RCC 7860 (cell line): ENCODE measurements at places on chromosomes 5 and 9.

DNA sequence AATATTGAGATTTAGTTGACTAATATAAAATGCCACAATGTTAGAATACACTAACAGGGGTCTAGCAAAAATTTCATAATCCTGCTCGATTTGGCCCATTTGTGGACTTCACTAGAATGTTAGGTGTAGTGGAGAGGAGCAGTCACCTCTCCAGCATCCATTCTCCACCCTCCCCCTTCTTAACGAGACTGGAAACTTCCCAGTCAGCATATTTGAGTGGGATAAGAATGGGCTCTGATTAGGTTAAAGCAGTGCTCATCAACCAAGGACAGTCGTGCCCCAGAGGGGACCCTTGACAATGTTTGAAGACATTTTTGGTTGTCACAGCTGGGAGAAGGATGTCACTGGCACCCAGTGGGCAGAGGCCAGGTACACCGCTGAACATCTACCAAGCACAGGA, 46.7 kb downstream of the FANCC start:
- no peak for DNase-seq

DNA sequence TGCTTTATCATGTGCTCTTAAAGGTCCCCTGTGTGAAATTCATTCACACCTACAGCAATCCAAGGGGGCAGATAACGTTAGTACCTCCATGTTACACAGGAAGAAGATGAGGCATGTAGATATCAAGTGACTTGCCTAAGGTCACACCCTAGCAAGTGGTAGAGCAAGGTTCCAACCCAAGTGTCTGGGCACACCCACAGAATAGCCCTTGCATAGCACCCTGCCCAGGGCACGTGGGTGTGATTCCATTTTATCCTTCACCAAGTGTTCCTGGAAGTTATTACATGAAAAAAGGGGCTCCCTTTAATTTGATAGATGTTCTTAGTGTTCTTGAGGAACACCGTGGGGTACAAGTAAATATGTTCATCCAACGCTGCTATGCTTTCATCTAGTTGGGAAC, 4.9 kb downstream of the TMEM171 start:
- DNase-seq: no peak

DNA sequence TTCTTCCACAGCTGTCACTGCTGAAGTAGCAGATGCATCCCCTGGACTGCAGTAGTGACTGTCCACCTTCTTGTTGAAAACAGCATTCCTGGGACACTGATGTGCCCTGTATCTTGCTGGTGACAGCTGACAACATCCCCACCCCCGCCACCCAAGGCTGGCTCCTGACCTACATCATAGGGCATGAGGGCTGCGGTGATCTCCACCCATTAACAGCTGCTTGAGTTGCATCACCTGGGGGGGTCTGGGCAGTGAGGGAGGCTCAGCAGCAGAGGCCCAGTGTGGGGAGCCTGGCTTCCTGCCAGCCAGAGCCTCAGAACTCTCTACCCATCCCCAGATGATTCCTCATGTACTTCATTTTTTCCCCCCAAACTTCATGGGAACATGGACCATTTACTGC, 4.1 kb downstream of the PRUNE2 start:
- DNase-seq: no peak

DNA sequence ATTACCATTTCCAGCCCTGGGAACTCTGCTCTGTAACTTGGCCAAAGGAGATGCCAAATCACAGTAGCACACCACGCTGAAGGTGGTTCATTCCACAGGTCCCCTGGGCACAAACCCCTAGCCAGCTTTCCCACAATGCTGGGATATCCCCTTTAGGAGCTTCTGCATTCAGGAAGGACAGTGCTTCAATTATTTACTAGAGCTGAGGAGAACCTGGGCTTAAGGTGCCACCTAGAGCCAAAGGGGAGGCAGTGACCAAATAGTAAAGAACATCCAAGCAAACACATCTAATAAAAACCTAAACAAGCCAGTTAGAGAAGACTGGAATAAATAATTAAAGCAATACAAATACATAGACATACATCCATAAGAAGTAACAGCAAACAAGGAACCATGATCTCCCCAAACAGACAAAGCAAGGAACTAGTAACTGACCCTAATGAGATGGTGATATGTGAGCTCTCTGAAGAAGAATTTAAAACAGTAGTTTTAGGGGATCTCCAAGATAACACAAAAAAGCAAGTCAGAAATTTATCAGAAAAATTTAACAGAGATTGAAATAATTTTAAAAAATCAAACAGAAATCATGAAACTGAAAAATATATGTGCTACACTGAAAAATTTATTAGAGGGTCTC, 14.6 kb downstream of the KIF4B start:
- no peak for DNase-seq

DNA sequence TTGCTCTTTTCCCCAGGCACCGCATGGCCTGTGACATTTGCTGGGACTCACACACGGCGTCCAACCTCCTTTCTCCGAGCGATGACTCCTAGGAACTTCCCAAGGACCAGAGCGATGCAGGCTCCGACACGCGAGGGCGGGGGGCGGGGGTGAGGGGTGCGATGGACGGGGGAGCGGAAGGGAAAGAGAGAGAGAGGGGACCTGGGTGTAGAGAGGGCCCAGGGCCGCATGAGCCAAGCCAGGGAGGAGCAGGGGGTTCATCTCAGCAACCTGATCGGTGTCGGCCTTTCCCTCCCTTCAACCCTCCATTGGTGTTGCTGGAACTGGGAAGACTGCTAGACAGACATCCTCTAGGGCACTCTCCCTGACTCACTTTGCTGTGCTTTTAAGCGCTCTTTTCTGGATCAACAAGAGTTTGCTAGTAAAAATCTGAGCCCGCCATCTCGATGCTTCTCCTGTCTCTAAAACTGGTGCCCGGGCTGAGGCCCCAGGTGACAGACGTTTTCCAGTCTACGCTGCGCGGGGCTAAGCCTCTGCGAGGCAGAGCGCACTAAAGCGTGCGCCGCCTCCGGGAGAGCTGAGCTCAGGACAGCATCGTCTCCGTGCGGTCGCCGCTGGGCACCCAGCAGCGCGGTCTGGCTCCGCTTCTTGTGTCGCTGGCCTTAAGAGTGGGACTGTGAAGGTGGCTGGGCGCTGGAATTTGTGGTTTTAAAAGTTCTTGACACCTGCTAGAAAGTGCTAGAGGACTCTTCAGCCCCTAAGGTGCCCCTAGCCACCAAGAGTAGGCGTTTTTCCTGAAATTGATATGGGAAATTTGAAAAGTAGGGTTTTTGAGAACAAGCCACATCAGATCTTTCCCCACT, 1.0 kb upstream of the TSLP start:
- no peak for DNase-seq

DNA sequence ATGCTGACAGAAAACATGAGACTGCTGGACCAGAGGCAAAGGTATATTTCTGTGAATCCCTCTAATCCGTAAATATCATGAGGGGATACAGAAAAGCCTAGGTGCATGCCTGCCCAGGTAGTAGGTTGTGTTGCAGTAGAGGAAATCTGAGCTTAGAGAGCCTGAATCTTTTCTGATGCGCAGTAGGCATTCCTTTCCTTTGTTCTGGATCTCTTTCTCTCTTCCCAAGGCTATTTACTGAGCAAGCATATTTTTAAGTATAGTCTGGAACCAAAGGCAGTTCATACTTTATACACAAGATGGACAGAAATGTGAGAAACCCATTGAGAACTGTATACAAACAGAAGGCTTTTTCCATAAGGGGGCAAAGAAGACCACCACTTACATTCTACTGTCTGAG, 359.3 kb downstream of the TMEM161B start:
- DNase-seq: no peak

DNA sequence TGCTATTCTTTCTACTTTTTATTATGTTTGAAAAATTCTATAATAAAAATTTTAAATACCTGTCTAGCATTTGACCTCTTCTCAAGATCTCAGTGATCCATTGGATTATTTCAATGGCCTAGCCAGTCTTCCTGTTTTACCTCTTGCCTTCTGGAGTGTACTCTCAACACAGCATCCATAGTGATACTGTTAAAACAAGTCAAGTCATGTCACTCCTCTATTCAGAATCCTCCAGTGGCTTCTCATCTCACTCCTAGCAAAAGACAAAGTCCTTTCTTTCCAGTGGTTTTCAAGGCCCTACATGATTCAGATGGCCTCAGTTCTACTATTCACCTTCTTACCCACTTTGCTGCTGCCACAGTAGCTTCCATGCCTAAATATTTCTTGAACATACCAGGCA, 1.8 kb downstream of the MARVELD2 start:
- DNase-seq: no peak

DNA sequence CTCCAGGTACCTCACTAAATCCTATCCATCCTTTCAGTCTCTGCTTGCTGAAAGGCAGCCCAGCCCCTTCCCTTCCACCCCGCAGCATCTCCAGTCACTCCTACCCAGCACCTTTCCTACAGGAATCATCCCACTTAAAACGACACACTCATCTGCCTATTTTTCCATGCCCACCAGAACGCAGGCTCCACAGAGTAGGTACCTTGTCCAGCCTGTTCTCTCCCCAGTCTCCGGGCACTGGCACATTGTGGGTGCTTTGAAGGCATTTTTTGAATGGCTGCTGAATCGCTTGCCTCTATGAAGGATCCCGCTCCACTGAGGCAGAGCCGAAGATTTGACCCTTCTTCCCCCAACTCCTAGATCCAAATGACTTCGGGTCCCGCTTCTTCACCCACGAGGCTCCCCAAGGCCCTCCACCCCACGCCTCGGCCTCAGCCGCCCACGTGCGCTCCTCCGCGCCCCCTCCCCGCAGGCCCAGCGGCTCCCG, 15.6 kb downstream of the LHX6 start:
- DNase-seq: no peak

DNA sequence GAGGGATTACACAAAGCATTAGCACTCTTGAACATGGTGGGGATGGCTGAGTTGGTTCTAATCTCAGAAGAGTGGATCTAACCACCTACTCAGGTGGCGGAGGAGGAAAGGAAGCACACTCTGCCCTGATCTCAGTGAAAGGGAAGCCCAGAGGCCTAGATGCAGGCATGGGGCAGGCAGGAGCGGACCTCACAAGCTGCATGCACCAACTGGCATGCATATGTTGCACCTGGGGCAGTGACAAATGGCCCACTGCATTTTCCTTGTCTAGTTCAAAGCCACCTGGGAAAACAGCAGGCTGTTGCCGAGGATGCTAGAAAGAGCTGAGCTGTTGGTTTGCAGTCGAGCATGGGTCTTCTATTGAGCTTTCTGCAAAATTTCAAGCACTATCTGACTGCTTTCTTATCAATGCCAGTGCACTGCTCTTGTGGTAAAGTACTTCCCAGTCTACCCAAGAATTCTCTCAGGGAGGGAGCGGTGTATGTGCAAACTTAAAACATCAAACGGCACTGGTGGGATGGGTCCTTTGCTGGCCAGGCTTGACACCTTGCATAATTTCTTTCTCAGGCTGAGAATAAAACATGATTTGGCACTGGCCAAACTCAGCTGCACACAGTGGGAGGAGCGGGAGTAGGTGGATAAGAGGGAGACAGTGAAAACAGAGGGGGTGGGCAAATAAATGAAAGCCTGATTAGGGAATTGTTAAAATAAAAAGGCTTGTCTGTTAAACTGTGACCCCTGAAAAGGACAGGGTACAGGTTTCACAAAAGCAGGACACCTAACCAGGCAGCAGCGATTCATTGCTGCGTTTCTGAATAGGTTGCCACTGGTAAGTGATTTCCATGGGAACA, 108.9 kb downstream of the MARCHF3 start:
- DNase-seq: no peak

GRCh38 chr5:40210694-40211093, 469.0 kb upstream of the PTGER4 start:
- DNase-seq: no peak

DNA sequence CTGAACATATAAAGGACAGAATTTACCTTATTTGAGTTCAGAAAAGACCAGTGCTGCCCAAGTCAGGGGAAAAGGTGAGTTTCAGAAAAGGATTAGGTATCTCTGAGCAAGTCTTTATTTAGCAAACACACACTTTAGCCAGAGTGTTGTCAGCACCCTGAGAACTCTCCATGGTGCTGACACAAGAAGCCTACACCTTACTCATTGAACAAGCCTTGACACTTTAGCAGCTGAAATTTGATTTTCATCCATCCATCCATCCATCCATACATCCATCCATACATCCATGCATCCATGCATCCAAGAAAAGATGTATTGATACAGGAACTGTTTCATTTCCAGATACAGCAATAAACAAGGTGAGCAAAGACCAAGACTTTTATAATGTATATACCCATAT, 311.2 kb downstream of the TRIM32 start:
- no peak for DNase-seq
